Iris pigment epithelial cell (primary cell): ENCODE measurements at places on chromosomes 2 and 18.

GRCh38 chr18:58576638-58577251 is 52.1 kb downstream of the ALPK2 start:
- peak; percentile 72 for DNase-seq

GRCh38 chr2:85589982-85590791 is 5.4 kb upstream of the RNF181 start:
- peak; percentile 75 for DNase-seq

GRCh38 chr18:56891116-56891515 is 240.0 kb downstream of the WDR7 start:
- DNase-seq = peak; percentile 49

DNA sequence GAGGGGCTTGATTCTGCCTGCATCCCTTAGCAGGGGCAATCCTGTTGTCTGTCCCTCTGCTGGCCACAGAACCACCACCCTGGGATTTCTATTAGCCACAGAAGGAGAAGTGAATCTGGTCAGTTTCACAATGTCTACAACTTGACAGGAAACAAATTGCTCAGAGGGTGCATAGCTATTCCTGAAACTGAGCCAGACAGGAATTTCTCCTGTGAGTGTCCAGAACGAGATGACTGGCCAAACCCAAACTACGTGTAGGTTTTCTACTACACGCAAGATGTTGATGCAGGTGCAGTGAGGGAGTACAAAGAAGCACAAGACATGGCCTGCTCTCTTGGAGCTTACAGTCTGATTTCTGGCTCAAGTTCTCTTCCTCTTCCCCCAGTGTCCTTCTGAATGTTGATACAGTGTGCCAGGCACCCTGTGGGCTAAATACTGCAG is 201.9 kb downstream of the CLIP4 start:
- DNase-seq = peak; percentile 89

- no peak for DNase-seq
Measured at GRCh38 chr2:25529034-25529433, 144.3 kb downstream of the DTNB start.

DNA sequence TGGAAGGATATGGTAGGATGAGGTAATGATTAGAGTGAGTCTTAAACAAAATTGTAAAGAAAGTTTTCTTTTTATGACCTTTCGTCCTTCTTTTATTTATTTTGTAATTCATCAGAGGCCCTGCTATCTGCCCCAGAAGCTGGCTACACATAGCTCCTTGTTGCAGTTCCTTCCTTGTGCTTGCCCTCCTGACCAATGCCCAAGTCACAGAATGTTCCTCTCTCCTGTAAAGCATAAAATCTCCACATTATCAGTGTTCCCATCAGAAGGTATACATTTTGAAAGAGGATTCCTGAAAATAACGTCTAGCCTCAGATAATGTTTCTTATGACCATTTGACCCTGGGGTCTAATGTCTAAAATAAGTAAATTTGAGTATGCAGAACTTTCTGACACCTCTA is 78.3 kb downstream of the RND3 start:
- no peak for DNase-seq

- no peak for DNase-seq
Measured at GRCh38 chr18:36203360-36203895, 16.1 kb downstream of the MOCOS start.

DNA sequence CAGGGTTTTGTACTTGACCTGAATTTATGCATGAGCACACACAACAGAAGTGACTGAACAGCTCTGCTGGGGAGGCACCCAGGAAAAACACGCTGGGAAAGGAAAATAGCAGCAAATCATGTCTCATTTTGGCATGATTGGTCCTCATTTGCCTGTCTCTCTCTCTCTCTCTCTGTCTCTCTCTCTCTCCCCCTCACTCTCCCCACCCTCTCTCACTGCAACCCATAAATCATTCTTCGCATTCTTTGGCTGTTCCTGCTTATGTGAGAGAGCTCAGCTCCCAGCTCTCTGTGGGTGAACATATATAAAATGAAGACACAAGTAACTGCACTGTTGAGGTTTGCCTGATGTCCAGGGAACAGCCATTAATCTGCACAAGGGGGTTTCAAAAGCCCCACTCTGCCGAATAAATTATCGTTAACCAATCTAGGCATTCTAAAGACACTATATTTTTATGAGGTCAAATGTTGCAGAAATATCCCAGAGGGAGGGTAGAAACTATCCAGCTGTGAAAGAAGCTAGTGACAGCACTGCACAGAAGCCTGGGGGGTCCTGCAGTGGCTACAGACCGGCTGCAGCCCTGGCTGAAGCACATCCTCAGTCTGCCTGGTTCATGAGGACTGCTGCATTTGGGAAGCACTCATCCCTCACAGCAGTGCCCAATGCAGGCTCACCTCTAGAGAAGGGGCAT is 260.3 kb downstream of the AFF3 start:
- DNase-seq = peak; percentile 96

GRCh38 chr2:106563195-106563594 is 76.0 kb downstream of the CD8B2 start:
- no peak for DNase-seq

GRCh38 chr2:27920148-27920885 is 29.8 kb downstream of the BABAM2 start:
- DNase-seq = peak; percentile 87

GRCh38 chr2:20444993-20445910 is 1.6 kb upstream of the RHOB start:
- no peak for DNase-seq
